ENCODE measurements at places on chromosomes 7 and 10.

DNA sequence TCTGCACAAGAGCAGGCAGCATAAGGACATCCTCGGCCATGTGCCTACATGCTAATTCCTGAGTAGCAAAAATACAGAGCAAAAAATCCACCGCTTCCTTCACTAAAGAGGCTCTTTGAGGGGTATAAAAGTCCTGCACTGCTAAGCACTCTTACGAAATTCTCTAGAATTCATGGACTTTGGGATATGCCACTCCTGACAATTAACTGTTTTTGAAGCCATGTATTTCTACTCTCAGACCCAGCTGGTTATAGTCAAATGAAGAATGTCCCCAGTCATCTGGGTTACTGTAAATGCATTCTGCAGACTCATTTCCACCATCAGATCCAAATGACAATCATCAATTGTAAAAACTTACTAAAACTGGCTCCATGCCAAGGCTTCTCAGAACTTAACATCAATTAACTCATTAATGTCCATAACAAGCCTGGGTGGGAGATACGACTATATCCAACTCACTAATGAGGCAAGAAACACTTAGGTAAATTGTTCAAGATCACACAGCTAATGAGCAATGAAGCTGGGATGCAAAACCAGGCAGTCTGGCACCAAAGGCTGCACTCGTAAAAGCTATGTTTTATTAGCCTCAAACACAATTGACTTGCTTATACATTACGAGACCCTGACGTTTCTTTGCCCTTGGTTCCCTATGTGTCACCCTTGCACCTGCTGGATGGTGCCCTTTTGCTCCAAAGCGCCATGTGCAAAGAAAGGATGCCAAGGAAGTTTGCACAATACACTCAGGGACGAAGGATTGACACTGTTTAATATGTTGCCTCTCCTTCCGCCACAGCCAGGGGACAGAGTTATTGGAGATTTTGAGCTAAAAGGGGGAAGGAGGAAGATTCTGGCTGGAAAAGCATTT is 250.4 kb downstream of the ELMO1 start:
- DNase-seq, result no peak

- DNase-seq, result no peak
Observed at GRCh38 chr10:17851611-17852010, 42.5 kb downstream of the MRC1 start.

GRCh38 chr10:62062028-62062427 is 160.5 kb downstream of the ARID5B start:
- no peak for DNase-seq

DNA sequence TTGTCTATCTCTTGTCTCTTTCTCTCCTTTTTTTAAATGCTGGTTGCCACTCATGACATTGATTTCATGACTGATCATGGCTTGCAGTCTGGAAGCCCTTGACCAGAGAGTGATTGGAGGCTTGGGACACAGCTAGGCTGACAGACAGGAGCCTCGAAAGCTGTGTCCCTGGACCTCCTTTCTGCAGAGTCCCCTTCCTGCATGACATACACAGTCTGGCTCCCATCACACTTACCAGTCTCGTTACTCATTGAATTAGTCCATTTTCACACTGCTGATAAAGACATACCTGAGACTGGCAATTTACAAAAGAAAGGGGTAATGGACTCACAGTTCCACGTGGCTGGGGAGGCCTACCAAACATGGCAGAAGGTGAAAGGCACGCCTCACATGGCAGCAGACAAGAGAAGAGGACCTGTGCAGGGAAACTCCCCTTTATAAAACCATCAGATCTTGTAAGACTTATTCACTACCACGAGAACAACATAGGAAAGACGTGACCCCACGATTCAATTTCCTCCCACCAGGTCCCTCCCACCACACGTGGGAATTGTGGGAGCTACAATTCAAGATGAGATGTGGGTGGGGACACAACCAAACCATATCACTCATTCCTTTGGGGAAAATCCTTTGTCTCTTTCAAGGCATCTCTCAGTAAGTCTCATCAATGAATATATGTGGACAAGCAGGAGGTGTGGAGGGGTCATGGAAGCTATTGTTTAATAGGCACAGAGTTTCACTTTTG is 102.3 kb downstream of the TBXAS1 start:
- DNase-seq, result no peak

- DNase-seq, result no peak
Observed at GRCh38 chr7:130904031-130904757, 170.2 kb upstream of the KLF14 start.

DNA sequence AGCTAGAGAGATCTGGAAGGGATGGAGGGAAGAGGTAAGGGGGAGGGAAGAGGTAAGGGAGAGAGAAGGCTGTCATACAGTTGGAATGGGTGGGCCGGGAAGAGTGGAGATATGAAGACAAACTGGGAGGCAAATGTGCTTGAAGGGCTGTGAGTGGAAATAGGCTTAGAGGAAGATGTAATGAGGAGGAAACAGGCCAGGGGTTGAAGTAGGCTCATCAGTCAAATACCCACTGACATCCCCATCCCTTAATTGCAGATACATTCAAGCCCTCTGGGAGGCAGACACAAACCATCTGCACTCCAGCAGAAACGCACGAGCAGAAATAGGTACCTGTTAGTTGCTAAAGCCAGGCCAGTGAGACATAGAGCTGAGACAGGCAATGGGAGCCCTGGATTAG is 2.1 kb downstream of the SYNPO2L start:
- no peak for DNase-seq

DNA sequence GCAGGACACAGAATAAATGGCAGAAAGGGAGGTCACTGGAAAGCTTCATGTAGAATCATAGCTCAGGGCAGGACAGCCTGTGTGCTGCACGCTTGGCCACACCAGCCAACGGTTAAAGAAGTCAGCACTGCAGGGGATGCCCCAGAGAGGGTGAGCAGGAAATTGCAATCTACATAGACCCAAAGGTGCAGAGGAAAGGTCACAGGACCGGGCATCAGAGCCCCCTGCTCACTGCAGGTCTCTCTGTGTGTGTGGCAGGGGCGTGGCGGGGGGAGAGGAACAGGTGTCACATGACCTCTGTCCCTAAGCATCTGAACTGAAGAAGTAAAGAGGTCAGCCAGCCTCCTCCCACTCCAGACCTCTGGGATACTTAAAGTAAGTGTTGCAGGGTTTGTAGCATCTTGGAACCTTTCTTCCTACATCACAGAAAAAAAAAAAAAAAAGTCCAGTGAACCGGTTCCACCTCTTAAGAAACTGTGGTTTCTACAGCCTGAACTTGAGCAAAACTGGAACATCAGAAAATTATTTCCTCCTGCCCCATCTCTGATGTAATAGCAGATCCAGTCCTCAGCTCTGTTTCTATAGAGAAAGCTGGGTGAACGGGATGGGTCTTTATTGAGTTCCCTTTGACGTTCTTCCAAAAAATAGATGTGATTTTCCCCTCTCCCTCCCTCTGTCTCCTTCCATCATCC is 64.3 kb downstream of the RGS10 start:
- no peak for DNase-seq

DNA sequence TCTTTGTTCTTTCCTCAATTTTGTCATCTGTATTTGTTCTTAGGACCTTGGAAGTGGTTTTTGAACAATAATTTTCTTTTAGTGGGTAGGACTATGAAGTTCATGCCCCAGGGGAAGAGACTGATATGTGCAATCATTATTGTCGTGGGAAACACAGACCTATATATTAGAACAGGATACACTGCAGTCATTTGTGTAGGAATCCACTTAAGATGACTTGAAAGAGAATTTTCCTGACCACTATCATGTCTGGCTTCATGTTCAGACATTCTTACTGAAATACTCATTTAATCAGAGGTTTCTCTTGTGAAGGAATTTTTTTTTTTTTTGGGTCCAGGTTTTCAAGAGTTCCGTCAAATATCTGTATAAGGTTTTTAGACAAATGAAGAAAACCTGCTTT is 163.6 kb downstream of the SUGCT start:
- no peak for DNase-seq

DNA sequence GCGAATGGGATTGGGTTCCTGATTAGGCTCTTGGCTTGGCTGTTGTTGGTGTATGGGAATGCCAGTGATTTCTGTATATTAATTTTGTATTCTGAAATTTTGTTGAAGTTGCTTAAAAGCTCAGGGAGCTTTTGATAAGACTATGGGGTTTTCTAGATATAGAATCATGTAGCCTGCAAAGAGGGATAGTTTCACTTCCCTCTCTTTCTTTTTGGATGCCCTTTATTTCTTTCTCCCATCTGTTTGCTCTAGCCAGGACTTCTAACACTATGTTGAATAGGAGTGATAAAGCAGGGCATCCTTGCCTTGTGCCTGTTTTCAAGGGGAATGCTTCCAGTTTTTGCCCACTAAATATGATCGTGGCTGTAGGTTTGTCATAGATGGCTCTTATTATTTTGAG is 40.4 kb upstream of the MPP7 start:
- no peak for DNase-seq

DNA sequence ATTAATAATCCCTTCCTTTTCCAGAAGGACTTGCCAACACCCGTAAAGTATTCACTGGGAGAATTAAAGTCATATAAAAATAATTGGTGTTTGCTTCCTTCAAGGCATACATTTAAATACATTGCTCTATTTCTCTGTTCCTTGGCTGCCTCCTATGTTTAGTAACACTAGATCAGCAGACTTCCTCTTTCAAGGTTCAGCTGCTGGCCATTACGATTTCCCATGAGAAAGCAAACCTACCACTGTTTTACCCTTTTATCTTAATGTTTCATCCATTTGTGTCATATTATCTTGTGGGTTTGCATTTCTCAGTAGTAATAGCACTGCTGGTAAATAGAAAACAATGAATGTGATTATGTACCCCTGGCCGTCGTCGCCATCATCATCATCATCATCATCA is 313.8 kb upstream of the BMPER start:
- DNase-seq, result no peak

GRCh38 chr7:8418629-8419245 is 14.7 kb upstream of the NXPH1 start:
- DNase-seq, result no peak

- DNase-seq, result no peak
Observed at GRCh38 chr7:102404005-102404861, 8.1 kb downstream of the PRKRIP1 start.

DNA sequence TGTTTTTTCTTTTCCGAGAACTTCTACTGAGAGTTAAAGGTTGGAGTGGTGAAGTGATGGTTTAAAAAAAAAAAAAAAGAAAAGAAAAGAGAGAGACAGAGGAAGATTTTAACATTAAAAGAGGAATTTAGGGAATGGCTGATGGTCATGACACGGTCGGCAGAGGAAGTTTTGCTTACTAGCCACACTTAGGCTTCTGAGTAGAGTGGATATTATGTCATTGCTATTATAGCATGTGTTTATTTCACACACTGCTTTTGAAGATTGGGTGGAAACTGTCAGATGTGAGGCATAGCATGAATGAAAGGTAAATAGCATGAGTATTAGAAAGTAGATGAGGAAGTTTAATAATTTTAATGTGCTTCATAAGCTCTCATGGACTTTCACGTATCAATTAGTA is 2.5 kb downstream of the KAT6B start:
- no peak for DNase-seq

GRCh38 chr7:75662579-75663301 is 76.0 kb downstream of the HIP1 start:
- no peak for DNase-seq

- DNase-seq, result no peak
Observed at GRCh38 chr7:95425694-95426093, 9.1 kb downstream of the PON2 start.

- DNase-seq, result no peak
Observed at GRCh38 chr10:86953747-86954680, 3.4 kb downstream of the MMRN2 start.

GRCh38 chr10:6530211-6530840 is 49.8 kb downstream of the PRKCQ start:
- DNase-seq, result no peak

GRCh38 chr7:97024209-97025129 is at the start of gene DLX5:
Gene DLX5, minus strand, starts transcription at chr7:97024831. Its CDS starts 208 bp downstream, at chr7:97024623.
- DNase-seq, result no peak

- no peak for DNase-seq
Observed at GRCh38 chr7:1610013-1610677, 40.3 kb upstream of the PSMG3 start.

DNA sequence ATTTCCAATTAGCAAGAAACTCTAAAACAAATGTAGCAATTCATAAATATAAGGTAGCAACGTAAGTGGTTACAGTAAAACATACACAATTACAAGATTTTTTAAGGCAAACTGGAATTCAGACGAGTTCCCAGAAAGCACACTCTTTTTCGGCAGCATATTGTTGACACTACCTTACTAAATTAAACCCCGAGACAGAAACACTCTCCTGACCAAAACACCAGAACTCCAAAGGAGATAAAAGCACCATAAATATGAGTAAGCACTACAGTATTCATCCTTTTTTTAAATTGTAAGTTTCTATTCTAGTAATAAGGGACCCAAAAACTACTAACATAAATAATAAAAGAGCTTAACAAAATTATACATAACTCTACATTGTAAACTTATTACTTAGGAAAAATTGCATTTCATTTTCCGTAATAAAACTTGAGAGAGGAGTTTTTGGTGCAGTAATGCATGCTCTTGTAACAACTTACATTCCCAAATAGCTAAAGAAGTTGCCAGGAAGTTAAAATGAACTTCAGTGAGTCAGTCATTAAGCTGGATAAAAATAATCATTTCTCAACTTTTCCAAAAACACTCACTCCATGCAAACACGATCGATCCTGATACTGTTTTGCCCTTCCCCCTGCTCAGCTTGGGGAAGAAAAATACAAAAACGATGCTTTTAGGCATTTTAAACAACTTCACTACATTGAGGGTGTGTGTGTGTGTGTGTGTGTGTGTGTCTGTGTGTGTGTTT is 2.0 kb downstream of the PIP4K2A start:
- DNase-seq, result no peak

GRCh38 chr7:120394595-120394994 is 121.6 kb downstream of the KCND2 start:
- DNase-seq, result no peak

DNA sequence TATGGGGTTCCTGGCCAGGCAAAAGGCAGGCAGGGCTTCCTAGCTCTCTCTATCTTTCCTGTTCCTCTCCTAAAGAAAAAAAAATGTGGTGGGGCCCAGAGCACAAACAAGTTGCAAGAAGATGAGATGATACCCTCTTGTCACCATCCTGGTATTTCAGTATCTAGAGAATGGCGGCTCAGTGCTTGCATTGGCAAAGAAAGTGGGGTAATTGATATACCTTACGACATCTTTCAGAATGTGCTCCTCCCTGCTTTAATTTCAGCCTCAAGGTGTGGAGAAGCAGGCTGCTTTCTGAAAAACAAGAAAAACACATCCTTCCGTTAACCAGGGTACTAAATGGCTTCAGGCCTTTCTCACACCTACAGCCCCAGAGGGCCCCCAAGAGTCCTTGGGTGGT is 34.5 kb upstream of the CUX1 start:
- DNase-seq, result no peak

- no peak for DNase-seq
Observed at GRCh38 chr7:117249696-117250095, 73.2 kb downstream of the WNT2 start.

GRCh38 chr7:20327055-20327454 is 3.6 kb upstream of the ITGB8 start:
- DNase-seq, result no peak

DNA sequence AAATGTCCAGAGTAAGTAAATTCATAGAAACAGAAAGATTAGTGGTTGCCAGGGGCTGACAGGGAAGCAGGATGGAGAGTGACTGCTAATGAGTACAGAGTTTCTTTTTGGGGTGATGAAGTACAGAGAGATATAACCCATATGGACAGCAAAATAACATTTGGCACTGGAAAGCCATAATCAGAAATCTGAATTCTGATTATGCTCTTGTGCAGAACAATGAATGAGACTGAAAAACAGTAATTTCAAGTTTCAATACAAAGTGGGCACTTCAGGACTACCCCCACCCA is 4.5 kb downstream of the RHEB start:
- no peak for DNase-seq
